ENCODE measurements at places on chromosomes 3 and 15.

GRCh38 chr3:27507515-27508266, 23.5 kb upstream of the SLC4A7 start:
- no peak for DNase-seq

DNA sequence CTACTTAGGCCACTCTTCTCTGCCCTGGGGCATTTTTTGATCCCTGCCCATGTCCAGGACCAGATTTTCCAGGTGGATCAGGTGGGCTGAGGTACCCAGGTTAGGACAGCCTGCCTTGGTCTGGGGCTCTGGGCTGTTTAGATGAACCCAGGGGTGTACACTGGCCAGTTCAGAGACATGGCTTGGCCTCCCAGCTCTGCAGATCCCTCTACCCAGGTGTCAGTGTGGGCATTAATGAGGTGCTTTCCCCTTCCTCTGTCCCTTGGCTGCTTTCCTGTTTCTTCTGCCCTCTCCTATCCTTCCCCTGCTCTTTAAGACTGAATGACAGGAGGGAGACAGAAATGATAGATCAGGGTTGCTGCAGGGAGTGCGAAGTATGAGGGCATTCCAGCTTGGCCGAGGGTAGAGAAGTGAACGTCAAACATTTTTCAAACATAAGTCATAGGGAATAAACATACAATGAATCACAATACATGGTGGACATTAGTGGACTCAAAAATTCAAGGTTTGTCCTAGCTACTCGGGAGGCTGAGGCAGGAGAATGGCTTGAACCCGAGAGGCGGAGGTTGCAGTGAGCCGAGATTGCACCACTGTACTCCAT, 30.5 kb downstream of the RTP1 start:
- DNase-seq = peak; percentile 30

GRCh38 chr3:190692256-190692655, 170.2 kb downstream of the GMNC start:
- DNase-seq = no peak

DNA sequence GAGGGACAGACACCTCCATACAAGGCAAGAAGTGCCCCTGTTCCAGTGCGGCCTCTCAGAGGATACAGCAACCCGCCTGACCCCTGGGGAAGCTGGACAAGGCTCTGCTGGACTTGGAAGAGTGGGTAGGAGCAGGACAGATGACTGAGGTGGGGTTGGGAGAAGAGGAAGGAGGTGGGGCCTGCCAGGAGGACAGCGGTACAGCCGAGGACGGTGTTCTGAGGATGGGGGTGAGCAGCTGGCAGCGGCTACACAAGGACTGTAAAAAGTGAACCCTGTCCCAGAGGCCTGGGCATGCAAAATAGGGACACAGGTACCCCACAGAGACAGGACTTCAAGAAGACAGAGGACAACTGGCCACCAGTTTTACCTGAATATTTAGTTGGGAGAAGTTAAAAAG, 23.5 kb upstream of the ELP6 start:
- DNase-seq = no peak

DNA sequence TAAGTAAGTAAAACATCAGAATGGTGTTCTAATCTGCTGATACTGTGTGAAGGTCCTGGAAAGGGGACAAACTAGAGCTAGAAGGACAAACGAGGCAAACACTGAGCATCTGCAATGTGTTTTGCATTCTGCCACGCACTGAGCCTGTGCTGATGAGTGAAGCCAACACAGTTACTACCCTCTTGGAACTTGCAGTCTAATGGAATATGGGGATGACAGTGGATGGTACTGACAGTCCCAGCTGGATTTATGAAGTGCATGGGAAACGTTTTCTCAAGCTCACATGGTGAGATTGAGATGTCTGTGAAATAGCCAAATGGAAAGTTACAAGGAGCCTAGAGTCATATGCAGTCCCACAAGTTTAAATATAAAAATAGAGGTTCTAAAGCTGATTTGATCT, 86.6 kb downstream of the FOXB1 start:
- DNase-seq = no peak

DNA sequence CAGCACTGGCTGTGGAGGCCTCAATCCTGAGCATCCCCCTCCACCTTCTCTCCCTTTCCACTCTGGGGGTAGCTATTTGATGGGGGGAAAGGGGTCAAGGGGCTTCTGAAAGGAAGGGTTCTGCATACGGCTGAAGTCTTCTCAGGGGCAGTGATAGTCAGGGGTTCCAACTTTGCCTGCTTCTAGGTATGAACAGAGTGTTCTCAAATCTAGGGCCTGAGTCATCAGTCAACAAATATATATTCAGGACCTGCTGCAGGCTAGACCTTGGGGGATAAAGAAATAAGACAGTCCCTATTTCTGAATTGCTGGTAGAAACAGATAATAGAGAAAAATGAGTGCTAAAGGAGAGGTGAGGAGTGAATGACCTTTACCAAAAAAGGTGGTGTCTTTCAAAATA, 12.8 kb downstream of the RGMA start:
- no peak for DNase-seq

- DNase-seq = no peak
These were observed 103.7 kb downstream of the EFL1 start for GRCh38 chr15:82158811-82159210.

GRCh38 chr3:10459954-10460754, 45.2 kb downstream of the ATP2B2 start:
- DNase-seq = peak; percentile 4

GRCh38 chr3:10722911-10723310, 93.1 kb upstream of the SLC6A11 start:
- DNase-seq = no peak

GRCh38 chr3:143731320-143731719, 116.9 kb downstream of the SLC9A9 start:
- no peak for DNase-seq

- peak; percentile 75 for DNase-seq
These were observed 14.5 kb downstream of the LAMP3 start for GRCh38 chr3:183148056-183148455.

DNA sequence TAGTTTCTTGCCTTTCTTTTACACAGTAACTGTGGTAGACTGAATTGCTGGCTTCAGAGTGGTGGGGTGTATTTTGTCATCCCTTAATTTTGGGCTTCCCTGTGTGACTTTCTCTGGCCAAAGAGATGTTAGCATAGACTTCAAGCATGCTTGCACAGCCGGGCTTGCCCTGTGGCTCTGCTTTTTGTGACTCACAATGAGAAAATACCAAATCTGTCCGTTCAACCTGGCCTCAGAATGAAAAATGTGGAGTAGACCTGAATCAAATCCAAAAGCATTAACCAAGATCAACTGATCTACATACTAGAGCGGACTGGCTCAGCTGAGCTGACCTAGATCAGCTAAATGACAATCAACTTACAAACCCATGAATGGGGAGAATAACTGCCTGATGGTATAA, 51.4 kb downstream of the PLAAT1 start:
- DNase-seq = no peak

- DNase-seq = no peak
These were observed 193.1 kb downstream of the OTOL1 start for GRCh38 chr3:161689584-161690298.

DNA sequence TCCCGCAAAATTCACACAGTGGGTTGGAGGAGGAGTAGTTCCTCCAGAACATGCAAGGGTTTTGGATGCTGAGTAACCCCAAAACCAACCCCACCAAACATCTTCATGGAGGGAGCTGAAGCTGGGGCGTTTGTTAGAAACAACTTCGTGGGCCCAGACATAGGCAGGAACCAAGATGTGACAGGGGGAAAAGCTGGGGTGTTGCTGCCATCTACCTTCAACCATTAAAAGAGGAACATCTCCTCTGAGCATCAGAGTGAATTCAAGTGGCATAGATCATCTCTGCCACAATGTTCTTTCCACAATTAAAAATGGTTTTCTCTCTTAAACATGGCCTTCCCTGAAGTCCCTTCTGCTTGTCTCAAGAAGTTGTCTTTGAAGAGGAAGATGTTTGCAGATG, 20.5 kb downstream of the SIDT1 start:
- no peak for DNase-seq

- DNase-seq = no peak
These were observed 24.5 kb upstream of the BFSP2 start for GRCh38 chr3:133375403-133375745.

- DNase-seq = no peak
These were observed 707.7 kb upstream of the EPHA6 start for GRCh38 chr3:96106701-96107100.

GRCh38 chr3:184258926-184259325, 2.4 kb downstream of the CAMK2N2 start:
- no peak for DNase-seq

- no peak for DNase-seq
These were observed 51.0 kb upstream of the KLF13 start for GRCh38 chr15:31275331-31276262.

- no peak for DNase-seq
These were observed 26.4 kb upstream of the LAMP3 start for GRCh38 chr3:183188895-183189462.

DNA sequence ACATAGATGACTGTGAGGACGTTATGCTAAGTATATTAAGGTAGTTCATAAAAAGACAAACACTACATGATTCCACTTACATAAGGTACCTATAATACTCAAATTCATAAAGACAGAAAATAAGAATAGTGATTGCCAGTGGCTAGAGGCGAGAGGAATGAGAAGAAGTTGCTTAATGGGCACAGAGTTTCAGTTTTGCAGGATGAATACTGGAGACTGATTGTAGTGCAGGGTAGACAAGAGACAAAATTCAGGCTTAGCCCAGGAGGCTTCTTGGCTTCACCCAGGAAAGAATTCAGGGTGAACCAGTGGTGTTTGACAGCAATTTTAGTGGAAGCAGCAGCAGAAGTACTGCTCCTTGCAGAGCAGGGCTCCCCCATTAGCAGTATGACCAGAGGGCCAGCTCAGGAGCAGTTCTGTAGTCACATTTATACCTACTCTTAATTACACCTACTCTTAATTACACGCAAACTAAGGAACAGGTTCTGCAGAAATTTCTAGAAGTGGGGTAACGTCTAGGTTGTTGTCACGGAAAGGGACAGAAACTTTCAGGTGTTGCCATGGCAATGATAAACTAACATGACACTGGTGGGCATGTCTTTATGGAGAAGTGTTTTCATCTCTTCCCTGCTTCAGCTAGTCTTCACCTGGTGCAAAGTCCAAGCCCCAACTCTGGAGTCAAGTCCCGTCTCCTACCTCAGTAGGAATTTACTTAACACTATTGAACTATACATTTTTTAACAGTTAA, 55.2 kb downstream of the TBL1XR1 start:
- DNase-seq = no peak

DNA sequence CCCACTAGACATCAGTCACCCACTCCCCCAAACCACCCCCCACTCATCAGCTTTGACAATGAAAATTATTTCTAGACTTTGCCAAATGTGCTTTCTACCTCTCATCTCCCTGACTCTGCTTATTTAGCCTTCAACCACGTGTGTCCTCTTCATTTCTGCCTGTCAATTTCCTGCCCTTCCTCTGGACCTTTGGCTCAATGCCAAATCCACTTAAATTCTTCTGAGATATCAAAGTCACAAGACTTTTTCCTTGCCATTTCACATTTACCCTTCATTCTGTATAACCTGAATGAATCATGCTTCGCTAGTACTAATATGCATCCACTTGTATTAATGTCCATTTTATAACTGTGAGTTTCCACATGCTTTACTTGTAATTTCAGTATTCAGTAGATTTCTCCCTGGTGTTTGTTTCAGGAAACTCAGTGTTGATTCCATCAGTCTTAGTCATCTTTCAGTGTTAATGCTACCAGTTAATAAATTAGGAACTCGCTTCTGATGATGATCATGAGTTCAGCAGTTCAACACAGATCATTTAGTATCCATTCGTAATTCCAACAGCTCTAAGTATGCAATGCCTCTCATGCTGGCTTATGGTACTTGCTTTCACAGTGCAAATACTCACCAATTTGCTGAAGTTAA, 128.2 kb upstream of the OSTN start:
- DNase-seq = no peak
